ENCODE measurements at places on chromosomes 7 and 10.

- DNase-seq: no peak
Observed at GRCh38 chr10:113970641-113971040, 73.0 kb upstream of the ADRB1 start.

DNA sequence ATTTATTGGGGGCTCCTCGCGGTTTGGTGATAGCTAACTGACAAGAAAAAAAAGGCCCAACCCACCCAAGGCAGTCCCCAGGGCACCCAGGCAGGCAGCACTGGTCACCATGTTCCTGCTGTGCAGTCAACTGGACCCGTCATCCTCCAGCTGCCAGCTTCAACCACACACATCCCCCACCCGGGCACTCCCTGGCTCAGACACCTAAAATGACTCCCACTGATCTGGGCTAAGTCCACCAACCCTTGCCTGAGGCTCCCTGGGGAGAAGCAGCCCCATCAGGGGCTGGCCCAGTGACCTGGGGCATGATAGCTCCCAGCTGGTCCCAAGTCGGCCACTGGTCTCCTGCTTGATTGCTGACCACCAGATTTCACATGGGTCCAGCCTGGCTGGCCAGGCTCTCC, 161.8 kb downstream of the NRF1 start:
- DNase-seq: no peak

GRCh38 chr10:17176091-17176490, 25.4 kb downstream of the TRDMT1 start:
- DNase-seq: no peak

DNA sequence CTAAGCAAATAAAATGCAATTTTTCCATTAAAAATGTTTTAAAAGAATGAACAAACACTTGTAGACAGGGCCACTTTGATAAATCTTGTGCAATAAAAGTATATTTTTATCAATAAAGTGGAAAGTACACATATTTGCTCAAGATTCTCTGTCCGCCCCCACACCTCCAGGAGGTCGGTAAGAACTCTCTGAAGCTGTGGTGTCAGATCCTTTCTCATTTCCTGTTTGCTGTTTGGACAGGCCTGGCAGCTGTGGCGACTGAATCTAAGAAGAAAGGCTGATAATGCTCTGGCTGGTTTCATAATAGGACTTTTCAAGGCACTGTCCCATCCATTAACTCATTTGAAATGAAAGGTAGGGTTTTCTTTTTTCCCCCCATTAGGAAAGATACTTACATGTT, 15.3 kb upstream of the ASB4 start:
- DNase-seq: peak; percentile 2

DNA sequence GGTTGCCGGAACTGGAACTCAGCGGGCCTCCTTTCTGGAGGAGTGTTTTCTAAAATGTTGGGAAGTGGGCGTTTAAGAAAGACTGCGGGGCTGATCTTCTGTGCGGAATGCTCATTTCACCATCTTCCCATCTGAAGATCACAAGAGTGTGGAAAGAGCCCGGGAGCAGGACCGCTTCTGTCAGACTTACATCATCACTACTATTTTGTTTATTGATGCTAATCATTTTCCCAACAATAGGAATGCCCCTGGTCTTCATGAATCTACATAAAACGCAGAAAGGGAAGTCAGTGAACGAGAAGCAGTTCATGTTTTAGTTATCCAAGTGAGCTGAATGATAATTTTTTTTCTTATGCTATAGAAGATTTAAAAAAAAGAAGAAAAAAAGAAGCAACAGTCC, 447.8 kb upstream of the MKI67 start:
- DNase-seq: no peak

DNA sequence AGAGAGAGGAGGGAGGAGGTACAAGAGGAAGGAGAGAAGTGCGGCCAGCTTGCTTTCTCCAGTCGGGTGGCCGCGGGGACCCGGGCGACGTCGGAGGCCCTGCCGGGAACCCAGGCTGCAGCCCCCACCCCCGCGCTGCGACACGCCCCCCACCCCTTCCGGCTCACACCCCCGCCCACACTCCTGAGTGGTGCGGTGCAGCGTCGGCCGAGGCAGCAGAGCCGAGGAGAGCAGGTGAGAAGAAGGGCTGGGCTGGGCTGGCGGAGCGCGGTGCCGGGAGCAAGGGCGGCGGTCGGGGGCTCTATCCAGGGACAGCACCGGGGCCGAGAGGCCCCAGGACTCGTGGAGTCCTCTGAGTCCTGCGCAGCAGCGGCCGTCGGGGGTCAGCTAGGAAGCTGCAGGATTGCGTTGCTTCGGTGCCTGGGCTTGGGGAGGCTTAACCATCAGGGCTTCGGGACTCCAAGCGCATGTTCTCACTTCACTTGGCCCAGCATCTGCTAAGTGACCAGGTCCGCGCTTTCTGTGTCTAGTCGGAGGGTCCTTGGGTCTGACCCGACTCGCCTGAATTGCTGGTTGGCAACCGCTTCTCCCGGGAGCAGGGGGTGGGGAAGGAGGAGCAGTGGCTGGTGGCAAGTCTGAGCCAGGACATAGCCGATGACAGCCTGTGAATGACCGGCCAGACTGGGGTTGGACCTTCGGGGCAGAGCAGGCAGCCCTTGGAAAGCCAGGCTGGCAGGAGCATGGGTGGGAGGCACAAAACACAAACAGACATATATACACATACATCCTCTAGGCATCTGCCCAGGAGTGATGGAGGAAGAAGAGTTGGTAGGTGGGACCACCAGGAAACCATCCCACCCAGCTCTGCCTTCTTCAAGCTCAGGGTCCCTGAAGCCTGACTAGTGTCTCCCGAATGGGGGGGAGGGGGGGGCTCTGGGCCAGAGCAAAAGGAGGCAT, 683 bp downstream of the CHAT start:
- DNase-seq: no peak

- DNase-seq: no peak
Observed at GRCh38 chr7:117184367-117184766, 138.5 kb downstream of the WNT2 start.

DNA sequence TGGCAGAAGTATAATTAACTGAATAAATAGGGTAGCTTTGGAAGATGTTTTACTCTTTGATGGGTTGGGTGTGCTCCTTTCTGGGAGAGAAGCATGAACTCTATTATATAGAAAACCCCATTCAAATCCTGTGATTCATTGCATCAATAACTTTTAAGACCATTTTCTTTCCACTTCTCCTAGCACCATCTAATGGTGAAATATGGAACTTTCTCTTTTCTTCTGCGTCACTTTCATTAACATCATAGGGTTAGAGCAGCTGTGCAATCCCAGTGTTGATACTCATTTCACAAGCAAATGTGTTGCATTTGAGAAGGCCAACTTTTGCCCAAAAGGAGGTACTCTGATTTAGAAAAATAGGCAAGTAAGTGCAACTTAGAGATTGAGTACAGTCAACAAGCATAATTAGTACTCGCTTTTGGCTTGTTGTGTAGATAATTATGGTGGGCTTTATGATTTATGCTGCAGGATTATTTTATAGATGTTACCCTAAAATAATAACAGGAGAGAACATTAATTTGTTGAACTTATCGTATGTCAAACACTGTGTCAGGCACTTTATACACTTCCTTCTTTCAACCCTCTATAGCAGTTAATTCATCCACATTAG, 92.9 kb downstream of the CPED1 start:
- DNase-seq: no peak

- DNase-seq: no peak
Observed at GRCh38 chr7:130966246-130967009, 232.4 kb upstream of the KLF14 start.

DNA sequence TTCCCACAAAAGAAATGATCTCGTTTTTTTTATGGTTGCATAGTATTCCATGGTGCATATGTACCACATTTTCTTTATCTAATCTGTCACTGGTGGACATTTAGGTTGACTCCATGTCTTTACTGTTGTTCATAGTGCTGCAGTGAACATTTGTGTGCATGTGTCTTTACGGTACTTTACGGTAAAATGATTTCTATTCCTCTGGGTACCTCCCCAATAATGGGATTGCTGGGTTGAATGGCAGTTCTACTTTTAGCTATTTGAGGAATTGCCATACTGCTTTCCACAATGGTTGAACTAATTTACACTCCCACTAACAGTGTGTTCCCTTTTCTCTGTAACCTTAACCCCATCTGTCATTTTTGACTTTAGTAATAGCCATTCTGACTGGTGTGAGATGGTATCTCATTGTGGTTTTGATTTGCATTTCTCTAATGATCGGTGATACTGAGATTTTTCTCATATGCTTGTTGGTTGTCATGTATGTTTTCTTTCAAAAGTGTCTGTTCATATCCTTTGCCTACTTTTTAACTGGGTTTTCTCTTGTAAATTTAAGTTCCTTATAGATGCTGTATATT, 37.2 kb downstream of the MKLN1 start:
- no peak for DNase-seq

Data from stimulated activated CD8-positive, alpha-beta memory T cell treated with anti-CD3 and anti-CD28 coated beads, Interleukin-15, amount 100 ng/mL, for 48 hours (primary cell).